ENCODE measurements at places on chromosomes 4 and X.

GRCh38 chr4:163757219-163757618 lies 262.7 kb downstream of the TMA16 start:
- no peak for DNase-seq

DNA sequence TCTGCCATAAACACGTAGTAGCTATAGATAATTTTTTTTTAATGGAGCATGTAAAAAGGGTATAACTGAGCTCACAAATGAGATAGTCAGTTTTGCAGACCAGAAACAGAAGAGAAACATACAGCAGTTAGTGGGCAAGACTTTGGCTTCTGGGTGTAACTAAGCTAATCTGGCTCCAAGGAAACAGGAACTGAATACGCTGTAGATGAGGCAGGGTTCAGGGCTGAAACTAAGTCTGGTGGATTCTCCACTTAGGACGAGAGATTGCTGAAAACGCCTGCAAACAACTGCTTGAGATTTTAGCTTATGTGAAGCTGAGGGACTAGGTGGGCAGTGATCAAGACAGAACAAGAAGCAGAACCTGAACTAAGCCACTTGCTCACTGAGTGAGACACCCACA lies 91.7 kb downstream of the SMIM20 start:
- DNase-seq: peak; percentile 8

- no peak for DNase-seq
Observed at GRCh38 chrX:73577361-73577760, 14.4 kb downstream of the CHIC1 start.

DNA sequence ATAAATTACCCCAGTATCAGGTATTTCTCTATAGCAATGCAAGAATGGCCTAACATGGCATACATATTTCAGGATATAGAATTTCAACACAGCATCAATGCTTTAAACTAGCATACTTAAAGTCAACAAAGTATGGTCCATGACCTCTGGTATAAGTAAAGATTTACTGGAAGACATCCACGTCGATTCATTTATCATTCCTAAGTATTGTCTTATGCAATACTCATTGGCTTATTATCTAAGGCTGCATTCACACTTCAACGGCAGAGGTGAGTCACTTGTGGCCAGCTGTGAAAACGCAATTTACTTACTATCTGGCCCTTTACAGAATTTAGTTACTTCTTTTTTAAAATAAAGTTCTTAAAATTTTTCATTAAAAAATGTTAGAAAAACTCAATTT lies 42.6 kb downstream of the ADGRA3 start:
- DNase-seq: no peak

DNA sequence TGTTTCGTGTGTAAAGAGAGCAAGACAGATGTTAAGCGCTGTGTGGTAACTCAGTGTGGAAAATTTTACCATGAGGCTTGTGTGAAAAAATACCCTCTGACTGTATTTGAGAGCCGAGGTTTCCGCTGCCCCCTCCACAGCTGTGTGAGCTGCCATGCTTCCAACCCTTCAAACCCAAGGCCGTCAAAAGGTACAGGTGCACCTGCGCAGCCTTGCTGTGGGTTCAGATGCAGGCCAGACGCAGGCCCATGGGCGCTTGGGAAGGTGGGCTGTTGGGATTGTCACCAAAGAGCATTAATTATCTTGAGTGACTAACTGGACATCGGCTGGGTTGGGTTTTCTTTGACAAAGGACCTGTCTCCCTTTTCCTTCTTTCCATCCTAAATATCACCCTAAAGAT lies 55.4 kb downstream of the NELFA start:
- DNase-seq: peak; percentile 49

DNA sequence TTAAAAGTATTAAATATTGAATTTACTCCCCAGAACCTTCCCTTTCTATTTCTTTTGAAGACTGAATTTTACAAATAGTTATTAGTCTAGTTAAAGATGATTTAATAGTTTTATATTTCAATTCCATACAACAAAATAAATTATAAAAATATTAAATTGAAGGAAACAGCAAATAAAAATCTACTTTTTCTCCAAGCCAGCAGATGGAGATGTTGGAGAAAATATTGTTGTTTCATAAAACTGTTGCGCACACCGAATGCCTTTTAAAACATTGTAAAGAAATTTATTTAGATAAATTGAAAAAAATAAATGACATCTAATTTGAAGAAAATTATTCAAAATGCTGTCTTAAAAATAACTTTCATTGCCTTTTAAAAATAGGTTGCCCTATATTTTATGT lies 5.5 kb downstream of the GRIA2 start:
- DNase-seq: no peak

- no peak for DNase-seq
Observed at GRCh38 chr4:57314636-57315035, 204.5 kb upstream of the IGFBP7 start.

DNA sequence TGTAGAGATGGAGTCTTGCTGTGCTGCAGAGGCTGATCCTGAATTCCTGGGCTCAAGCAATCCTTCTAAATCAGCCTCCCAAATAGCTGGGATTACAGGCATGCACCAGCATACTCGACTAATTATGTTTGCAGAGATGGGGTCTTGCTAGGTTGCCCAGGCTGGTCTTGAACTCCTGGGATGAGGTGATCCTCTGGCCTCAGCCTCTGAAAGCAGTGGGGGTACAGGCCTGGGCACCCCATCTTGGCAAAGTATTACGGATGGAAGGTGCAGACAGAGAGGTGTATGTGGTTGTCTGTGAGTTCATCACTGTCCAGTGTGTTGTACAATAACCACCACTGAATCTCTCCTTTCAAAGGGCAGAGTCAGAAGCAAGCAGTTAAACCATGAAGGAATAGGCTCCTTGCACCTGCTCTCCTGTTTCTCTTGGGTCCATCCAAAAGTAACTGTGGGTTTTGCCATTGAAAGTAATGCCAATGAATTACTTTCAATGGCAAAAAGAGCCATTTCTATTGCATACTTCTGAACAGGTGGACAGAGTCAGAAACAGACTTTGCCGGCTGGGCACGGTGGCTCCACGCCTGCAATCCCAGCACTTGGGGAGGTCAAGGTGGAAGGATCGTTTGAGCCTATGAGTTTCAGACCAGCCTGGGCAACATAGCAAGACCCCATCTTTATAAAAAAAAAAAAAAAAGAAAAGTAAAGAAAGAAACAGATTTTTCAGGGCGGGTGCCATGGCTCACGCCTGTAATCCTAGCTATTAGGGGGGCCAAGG lies 7.0 kb upstream of the AKAP17A start:
- DNase-seq: peak; percentile 34

GRCh38 chrX:73126240-73126639 lies 46.9 kb upstream of the PABPC1L2A start:
- no peak for DNase-seq

DNA sequence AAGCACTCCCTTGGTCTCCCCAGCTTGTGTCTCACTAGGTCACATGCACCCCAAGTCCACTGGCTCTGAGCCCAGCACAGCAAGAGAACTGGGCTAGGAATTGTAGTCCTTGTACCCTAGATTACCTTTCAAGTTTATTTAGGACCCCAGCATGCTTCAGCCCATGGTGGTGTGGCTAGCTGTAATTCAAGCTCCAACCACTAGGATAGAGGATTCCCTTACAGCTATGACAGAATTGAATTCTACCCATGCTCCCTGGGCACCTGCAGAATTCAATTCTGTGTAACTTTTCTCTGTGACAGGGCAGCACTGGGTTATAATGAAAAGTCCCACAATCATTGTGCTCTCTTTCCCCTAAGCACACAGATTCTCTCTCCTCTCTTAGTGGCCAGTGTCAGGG lies 253.8 kb upstream of the DMD start:
- DNase-seq: no peak

DNA sequence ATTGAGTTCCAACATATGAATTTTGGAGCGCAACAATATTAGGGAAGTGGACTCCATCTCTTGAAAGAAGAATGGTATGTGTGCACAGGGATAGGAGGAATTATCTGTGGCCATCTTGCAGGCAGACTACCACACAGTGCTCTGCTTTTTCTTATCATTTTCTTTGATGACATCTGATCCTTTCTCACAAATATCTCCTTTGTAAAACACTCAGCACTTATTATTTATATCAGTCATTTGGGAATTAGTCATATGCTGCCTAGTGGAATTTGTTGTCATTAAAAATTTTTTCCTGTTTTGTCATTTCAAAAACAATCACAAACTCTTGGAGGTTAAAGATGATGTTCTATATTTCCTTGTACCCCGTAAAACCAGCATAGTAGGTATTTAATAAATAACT lies 444.3 kb upstream of the ATOH1 start:
- DNase-seq: no peak

DNA sequence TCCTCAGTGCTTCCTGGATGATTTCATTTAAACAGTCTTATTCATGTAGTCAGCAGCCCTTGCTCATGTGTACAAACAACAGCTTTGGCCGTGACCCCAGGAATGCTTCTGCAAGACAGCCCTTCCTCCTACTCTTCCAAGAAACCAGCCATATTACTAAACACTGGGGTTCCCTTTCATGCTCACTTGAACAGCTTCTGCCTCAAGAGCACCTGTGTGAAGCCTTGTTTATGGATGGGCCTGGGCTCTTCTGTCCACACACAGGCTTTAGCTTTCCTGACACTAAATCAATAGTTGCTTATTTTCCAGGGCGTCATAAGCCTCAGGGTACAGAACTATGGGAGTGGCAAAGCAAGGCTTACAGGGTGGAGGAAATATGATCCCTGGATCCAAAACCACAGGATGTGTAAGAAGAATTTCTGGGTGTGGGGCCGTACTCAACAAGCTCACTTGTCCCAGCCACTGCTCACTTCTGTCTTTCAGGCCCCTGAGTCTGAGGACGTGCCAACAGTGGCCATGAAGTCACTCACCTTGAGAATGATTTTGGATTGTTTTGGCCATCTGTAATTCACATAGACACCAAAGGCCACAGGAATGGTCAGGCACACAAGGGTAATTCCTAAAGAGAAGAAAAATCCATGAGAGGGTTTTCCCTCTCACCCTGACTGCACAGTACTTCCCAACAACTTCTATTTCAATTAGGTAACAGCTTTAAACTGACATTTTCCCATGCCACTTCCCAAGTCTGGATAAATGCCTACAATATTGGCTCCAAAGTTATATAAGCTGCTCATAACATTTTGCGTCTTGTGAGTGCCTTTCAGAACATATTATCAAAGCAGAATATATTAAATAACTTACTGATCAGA lies 17.7 kb downstream of the SLC10A6 start:
- no peak for DNase-seq

DNA sequence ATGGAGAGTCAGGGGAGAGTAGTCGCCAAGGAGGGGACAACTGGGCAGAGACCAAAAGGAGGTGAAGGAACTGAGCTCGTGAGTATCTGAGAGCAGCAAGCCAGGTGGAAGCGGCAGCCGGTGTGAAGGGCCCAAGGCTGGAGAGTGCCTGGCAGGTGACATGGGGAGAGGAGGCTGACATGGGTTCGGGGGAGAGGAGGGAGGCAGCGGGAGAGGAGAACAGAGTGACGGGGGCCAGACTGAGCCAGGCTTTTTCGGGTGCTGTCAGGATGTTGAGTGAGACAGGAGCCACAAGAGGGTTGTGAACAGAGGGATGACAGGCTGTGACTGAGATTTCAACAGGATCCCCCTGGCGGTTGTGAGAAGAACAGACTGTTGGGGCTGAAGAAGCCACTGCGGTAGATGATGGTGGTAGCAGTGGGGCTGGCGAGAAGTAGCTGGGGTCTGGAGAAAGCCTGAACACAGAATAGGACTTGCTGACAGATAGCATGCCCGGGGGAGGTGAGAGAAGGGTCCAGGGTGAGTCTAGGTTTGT lies 5.7 kb downstream of the ELK1 start:
- no peak for DNase-seq

DNA sequence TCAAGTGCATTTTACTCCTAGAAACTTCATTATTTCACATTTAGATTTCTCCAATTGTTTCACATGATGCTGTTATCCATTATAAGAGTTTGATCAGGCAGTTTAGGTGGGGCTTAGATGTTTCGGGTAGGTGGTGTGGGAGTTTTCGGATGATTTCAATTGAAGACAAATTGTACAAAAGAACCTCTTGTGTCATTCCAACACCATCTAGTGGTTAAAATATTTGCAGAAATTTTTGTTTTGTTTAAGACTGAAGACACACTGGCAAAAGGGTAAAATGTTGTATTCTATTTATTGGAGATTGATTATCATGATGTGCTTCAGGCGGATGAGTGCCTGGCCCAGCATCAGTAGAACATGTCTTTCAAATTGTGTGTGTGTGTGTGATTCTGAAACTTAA lies 212.7 kb downstream of the SH3BGRL start:
- DNase-seq: no peak

- no peak for DNase-seq
Observed at GRCh38 chr4:182555997-182556418, 312.8 kb downstream of the TENM3 start.

GRCh38 chrX:153871451-153871850 lies 14.5 kb downstream of the L1CAM start:
- DNase-seq: no peak

- DNase-seq: no peak
Observed at GRCh38 chr4:174213731-174214100, 69.8 kb downstream of the FBXO8 start.

- no peak for DNase-seq
Observed at GRCh38 chr4:56129431-56129861, 180.7 kb downstream of the CEP135 start.

DNA sequence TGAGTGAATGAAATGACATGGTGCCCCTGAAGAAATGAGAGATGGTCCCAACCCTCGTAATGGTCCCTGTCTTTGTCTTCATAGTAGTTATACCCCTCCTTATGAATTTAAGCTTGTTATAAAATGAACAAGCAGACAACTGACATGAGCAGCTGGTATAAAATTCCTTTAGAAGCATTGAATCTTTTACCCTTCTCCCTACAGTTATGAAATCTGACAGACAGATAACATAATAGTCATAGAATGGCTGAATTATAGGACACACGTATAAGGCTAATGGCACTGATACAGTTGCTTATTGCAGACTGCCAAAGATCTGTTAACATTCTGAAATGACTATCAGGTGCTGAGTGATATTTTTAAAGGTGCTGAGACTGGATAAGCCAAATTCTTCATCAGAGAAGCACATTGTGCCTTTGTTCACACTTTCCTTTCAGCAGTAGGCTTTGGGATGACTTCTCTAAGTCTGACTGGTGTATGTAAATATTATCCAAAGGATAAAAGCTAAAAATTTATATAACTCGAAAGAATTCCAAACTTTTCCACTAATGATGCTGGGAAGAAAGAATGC lies 47.4 kb upstream of the PDGFC start:
- no peak for DNase-seq

DNA sequence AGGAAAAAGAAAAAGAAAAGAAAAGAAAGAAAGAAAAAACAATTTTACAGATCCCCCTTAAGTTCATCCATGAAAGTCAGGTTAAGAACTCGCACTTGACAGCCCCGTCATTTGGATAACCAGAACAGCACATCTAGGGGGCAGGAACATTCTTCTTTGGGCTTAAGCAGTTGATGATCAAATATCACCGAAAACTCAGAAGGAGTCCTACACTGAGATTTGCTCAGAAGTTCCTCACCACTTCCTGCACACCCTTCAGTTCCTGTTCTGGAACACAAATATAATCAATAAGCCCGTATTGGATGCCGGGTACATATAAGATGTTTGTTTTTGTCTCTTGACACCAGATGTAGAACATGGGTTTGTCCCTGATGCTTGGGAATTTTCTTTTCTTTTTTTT lies 14.7 kb downstream of the NLGN3 start:
- DNase-seq: no peak
